ENCODE measurements at places on chromosomes 12 and 14. TPM values are rescaled to one million over a fixed set of nuclear protein-coding genes. Genes with fewer than 3 reads are reported as not detected.

GRCh38 chr12:110074089-110074488 is 25.8 kb upstream of the C12orf76 start:
- H3K4me1 ChIP-seq: peaks cover 14% of the 10 kb centered on the region
- H3K4me3 ChIP-seq: no peak overlapping the region
- no peaks in the 10 kb centered on the region for H3K27me3 ChIP-seq
- DNase-seq: no peak
- H3K36me3 ChIP-seq: no peaks in the 10 kb centered on the region
- H3K27ac ChIP-seq: no peak overlapping the region

DNA sequence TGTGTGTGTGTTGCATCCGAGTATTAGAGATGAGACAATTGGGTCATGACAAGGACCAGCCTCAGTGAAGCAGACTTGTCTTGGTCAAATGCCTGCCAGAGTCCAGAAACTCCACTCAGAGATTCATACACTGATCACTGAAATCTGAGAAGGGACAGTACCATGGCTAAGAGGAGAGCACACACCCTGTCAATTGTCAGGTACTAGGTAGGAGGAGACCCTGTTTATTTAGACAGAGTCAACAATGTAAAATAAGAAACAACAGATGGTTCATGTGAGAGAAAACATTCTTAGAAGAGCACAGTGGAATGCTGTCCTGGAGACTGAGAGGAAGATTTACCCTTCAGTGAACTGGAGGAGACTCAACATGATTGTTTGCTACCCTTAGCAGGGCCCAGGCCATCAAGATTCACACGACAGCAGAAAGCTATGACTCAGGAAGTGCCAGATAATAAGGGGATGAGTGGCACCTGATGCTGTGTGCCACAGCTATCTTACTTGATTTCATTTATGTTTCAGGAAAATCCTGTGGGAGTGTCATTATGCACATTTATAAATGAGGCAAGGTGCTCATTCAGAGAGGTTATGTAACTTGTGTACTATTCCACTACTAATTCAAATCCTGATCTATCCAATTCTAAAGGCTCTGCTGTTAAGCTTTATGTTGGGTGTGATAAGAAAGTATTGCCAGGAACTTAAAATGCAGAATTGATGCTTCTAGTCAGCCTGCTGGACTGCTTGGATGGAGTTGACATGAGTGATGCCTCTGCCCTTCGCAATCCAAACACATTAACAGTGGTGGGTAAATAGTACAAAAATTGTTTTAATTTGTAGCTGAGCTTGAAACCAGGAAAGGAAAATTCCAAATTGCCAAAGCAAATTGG is 136.6 kb upstream of the NEDD1 start:
- no peak overlapping the region for H3K27ac ChIP-seq
- no peaks in the 10 kb centered on the region for H3K4me1 ChIP-seq
- H3K27me3 ChIP-seq: no peaks in the 10 kb centered on the region

DNA sequence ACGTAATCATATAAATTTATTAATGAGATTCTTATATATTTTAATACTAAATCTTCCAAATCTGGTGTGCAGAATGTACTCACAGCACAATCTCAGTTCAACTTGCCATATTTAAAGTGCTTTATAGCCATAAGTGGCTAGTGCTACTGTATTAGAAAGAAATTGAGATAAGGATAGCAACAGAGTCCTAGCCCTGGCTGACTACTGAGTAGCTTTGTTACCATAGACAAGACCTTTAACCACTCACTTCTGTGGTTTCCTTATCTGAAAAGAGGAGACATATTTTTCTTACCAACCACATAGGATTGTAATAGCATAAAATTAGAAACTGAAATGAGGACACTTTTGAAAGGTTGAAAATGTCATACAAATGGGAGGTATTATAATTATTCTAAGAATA is 2.0 kb upstream of the CHURC1 start:
- H3K4me3 ChIP-seq: no peak overlapping the region
- no peak for DNase-seq
- H3K27me3 ChIP-seq: no peaks in the 10 kb centered on the region
- H3K36me3 ChIP-seq: no peaks in the 10 kb centered on the region

MUCL1 gene
- polyA plus RNA-seq: 19.2 TPM

A2M gene
- 47.6 TPM for polyA plus RNA-seq

- H3K27ac ChIP-seq: peak overlapping the region; percentile 2
- H3K4me1 ChIP-seq: peaks cover 41% of the 10 kb centered on the region
- no peak for DNase-seq
- H3K36me3 ChIP-seq: no peaks in the 10 kb centered on the region
- no peaks in the 10 kb centered on the region for H3K27me3 ChIP-seq
These were observed 915.8 kb downstream of the VRK1 start for GRCh38 chr14:97713023-97713422.

- H3K27me3 ChIP-seq: no peaks in the 10 kb centered on the region
- peak overlapping the region; percentile 32 for H3K27ac ChIP-seq
- no peaks in the 10 kb centered on the region for H3K4me1 ChIP-seq
- H3K4me3 ChIP-seq: no peak overlapping the region
These were observed 95.9 kb downstream of the DACT1 start for GRCh38 chr14:58733451-58734208.

AMDHD1 gene
- polyA plus RNA-seq: 2.2 TPM

DNA sequence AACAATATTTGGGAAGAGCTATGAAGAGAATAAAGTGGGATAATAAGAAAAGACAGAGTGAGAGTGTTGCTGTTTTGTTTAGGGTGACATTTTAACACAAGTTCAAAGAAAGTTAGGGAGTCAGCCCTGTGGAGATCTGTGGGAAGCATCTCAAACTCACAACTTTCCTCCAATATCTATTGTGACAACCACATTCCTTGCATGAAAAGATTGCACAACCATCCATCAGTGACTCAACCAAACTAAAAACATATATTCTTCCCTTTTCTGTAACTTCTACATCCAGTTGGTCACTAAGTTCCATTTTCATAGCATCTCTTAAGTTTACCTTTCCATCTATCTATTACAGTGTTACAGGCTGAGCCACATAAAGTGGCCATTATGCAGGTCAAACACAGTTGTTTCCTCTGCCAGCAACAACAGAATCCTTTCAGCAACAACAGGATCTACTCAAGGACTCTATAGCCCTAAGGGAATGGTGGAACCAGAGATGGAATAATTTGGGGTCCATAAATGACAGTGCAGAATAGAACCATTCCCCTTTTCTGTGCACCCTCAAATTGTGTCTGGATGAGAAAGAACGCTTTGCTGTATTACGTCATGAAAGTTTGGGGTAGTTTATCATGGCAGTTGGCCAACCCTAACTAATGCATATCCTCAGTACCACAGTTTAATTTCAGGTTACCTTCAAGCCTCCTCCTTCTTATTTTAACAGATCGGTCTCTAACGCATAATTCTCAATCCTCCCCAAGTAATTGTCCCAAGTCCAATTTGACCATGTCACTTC is 118.8 kb downstream of the ST8SIA1 start:
- no peak for DNase-seq
- no peaks in the 10 kb centered on the region for H3K36me3 ChIP-seq
- H3K4me1 ChIP-seq: no peaks in the 10 kb centered on the region
- H3K4me3 ChIP-seq: no peak overlapping the region
- H3K27ac ChIP-seq: no peak overlapping the region
- H3K27me3 ChIP-seq: no peaks in the 10 kb centered on the region

ACSS3 gene
- polyA plus RNA-seq: 2.0 TPM

DNA sequence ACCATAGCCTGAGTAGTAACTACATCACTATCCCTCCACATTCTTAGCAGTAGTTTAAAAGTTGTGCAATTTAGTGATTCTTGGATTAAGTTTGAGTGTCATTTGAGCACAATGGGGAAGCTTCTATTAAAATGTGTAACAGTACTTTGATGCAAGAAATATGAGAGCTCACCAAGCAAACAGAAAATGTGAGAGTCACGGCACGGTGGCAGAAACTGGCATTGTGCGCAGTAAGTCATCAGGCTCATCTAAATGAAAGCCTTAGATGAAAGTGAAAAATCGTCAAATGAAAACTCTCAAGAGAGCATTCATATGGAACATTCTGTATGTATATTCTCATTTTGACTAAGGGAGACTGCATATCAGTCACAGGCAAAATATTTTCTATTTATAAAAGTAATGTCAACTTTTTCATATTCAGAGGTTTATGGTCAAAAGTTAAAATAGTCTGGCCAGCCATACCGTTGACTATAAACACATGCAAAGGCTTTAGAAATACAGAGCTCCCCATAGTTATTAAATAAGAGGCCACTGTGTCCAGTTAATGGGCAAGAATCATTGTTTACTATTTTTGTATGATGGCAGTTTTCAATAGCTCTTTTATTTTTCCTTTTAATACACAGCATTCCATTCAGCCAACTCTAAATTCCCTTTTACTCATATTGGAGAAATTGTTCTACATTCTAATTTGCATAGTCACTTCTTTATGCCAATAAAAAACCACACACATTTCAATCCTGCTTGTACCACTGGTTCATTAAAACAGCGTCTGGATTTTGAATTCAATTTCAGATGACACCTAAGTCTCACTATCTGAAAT is 167.9 kb downstream of the PRKD1 start:
- no peak overlapping the region for H3K27ac ChIP-seq
- no peak overlapping the region for H3K4me3 ChIP-seq
- H3K36me3 ChIP-seq: no peaks in the 10 kb centered on the region
- DNase-seq: no peak
- no peaks in the 10 kb centered on the region for H3K4me1 ChIP-seq
- no peaks in the 10 kb centered on the region for H3K27me3 ChIP-seq

- no peaks in the 10 kb centered on the region for H3K27me3 ChIP-seq
- H3K4me1 ChIP-seq: no peaks in the 10 kb centered on the region
- no peak for DNase-seq
- H3K27ac ChIP-seq: no peak overlapping the region
- no peaks in the 10 kb centered on the region for H3K36me3 ChIP-seq
- H3K4me3 ChIP-seq: no peak overlapping the region
These were observed 813.1 kb upstream of the NOVA1 start for GRCh38 chr14:27410981-27411380.

DNA sequence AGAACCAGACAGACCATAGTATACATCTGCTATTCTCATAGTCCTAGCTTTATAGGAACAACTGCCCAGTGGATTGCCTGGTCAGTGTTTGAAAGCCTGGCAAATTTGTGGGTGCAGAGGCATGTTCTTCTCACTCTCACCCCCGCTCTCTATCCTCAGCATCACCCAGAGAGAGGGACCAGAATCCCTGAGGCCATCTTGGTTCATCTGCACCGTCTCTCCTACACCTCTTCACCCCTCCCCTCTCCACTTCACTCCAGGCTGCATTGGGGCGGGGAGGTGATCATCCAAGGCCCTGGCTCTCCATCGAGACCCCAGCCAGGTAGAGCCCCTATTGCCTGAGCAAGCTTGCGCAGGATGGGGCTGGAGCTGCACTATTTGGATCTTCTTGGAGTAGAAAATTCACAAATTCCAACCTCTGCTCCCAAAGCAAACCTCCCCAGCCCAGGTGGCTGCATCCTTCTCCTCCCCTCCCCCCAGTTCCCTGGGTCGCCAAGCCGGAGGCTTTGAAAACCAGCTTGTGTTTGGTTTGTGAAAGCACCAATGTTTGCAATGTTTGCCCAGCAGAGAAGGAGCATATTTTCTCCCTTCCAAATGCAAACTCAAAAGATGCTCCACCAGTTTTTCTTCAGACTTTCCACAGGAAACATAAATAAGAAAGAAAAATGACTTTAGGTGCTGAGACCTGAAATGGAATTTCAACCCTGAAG is 18.6 kb upstream of the COL2A1 start:
- H3K27ac ChIP-seq: no peak overlapping the region
- peaks cover 4% of the 10 kb centered on the region for H3K4me1 ChIP-seq
- no peak overlapping the region for H3K4me3 ChIP-seq
- DNase-seq: no peak

GRCh38 chr14:68260121-68260520 is 440.5 kb downstream of the RAD51B start:
- H3K27me3 ChIP-seq: no peaks in the 10 kb centered on the region
- no peak overlapping the region for H3K4me3 ChIP-seq
- H3K4me1 ChIP-seq: peaks cover 15% of the 10 kb centered on the region

GRCh38 chr12:15688202-15688736 is 100.9 kb downstream of the EPS8 start:
- no peak for DNase-seq
- no peaks in the 10 kb centered on the region for H3K27me3 ChIP-seq
- H3K4me1 ChIP-seq: no peaks in the 10 kb centered on the region
- H3K4me3 ChIP-seq: no peak overlapping the region
- H3K27ac ChIP-seq: no peak overlapping the region

GRCh38 chr12:56687223-56688128 is 608 bp downstream of the PTGES3 start:
- no peaks in the 10 kb centered on the region for H3K27me3 ChIP-seq
- peaks cover 19% of the 10 kb centered on the region for H3K36me3 ChIP-seq
- peak overlapping the region; percentile 99 for H3K27ac ChIP-seq
- peak overlapping the region; percentile 78 for H3K4me3 ChIP-seq
- DNase-seq: peak; percentile 63

SYNJ2BP gene
- 11.9 TPM for polyA plus RNA-seq

Measured in thymus (tissue), 14 donors.